NCI-H2081 (cell line): ENCODE measurements at places on chromosomes 4 and X.

DNA sequence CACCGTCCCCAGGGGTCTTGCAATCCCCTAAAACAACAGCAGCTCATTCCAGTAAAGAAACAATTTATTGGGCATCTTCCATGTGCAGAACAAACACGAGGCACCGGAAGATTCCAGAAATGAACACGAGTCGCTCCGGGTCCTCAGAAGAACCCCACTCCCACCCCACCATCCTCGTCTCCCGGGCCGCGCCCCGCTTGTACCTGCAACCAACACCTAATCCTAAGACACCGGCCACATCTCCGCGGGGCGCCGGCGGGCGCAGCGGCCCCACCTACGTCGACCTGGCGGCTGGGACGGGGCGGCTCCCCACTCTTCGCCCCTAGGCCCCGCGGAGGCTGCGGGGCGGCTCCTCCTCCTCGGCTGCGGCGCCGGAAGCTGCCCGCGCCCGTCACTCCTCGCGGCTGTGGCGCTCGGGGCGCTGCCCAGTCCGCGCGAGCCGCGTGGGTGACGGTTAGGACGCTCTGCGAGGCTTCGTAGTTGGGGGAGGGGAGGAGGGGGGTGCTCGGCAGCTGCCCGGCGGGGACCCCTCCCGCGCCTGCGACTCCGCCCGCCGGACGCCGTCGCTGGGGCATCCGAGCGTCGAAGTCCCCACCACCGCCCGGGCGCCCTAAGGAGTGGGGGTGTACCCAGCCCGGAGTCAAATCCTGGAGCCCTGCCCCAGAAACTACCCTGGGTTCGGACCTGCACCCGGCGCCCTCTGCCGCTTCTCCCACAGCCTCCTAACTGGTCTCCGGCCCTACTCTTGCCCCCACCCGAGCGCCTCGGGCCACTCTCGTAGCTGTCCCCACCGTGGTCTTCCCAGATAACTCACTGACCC is at the start of gene CCDC158:
Gene CCDC158 (minus strand): TSS at position 380 of the 820 bp plus-strand sequence. CDS start 17,934 bp downstream, outside the sequence.
- no peak for DNase-seq

- no peak for DNase-seq
Measured at GRCh38 chr4:1253831-1254230, 4.9 kb upstream of the CTBP1 start.

- no peak for DNase-seq
Measured at GRCh38 chr4:22787753-22788375, 95.1 kb downstream of the GBA3 start.

- DNase-seq: no peak
Measured at GRCh38 chr4:73139245-73139644, 69.7 kb upstream of the COX18 start.

DNA sequence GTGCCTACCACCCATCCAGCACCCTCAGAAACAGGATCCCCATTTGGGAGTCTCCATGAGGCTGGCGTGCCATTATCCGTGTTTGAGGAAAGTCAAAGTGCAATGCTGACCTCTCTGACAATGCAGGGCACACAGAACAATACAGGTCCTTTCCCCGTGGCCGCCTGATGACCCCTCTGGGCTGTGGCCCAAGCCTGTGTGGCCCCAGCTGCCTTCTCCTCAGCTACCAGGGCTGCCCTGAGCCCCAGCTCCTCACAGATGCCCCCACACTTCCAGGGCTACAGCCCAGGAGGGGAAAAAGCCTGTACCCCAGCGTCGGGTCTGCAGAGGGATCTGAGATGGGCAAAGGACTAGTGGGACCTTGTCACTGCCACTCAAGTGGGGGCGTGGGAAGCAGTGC is 15.5 kb downstream of the ZFYVE28 start:
- DNase-seq: no peak

DNA sequence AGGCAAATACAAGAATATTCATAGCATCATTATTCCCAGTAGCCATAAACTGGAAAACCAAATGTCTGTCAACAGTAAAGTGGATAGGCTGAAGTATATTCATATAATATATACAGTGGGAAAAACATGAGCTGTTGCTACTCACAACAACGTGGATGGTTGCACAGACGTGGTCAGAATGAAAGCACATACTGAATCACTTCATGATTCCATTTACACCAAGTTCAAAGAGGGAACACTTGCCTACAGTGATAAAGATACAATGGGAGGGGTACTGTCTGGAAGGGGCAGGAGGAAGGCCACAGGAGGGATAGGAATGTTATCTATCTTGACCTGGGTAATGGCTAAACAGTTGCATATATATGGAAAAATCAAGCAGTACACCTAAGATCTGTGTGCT is 25.3 kb downstream of the APBB2 start:
- DNase-seq: no peak

DNA sequence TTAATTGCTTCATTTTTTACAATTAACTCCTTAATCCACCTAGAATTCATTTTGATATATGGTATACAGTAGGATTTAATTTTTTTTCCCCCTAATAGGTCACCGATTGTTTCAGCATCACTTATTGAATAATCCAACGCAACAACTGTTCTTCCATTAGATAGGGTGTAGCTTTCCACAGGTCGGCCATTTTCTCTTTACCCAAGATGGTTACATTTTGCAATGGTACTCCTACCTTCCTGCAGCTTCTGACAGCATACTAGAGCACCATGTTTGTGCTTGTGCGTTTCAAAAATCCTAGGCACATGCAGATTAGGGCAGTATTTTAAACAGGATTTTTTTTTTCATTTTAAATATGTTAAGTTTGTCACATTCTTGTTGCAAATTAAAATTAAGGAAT is 2.3 kb downstream of the LINC00632 start:
- no peak for DNase-seq

DNA sequence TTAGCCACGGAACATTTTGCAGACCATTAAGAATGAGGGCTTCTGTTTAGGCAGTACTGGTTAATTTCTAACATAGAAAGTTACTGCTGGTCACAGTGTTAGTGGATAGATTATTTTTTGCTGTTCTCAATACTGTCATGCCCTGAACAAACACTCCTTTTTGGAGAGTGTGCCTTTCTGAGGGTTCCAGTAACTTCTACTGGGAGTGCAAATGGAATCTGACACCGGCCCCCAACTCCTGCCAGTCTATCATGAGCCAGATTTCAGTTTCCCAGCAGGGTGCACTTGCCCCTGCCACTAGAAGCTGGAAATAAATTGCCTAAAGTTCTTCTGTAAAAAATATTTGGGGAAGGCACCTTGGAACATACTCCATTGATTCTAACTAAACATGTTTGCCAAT is 224.4 kb upstream of the GPC4 start:
- DNase-seq: no peak

GRCh38 chrX:11757719-11758399 is at the start of gene MSL3:
Gene MSL3, plus strand, starts transcription at chrX:11758237. Its CDS starts 27 bp downstream, at chrX:11758264.
- DNase-seq: peak; percentile 62

- no peak for DNase-seq
Measured at GRCh38 chr4:76250962-76251361, 559 bp upstream of the FAM47E start.

- DNase-seq: peak; percentile 61
Measured at GRCh38 chr4:7872264-7872771, 67.3 kb downstream of the AFAP1 start.

DNA sequence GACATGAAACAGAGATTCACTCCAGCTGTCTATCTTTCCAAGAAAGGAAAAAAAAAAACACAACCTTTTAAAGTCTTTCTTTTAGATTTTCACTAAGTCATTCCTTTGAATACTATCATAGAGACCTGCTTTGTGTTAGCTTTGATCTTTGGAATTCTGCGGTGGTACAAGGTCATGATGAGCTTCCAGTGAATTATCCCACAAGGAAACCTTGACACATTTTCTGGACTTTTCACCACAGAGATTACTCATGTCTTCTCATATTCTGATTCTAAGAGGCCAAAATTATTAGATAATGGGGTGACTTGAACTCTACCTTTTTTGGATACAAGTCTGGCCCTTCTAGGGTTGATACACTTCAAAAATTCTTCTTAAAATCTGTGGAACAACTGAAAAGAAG is 201.6 kb downstream of the PACRGL start:
- DNase-seq: no peak
